ENCODE measurements at places on chromosomes 1 and 21.

DNA sequence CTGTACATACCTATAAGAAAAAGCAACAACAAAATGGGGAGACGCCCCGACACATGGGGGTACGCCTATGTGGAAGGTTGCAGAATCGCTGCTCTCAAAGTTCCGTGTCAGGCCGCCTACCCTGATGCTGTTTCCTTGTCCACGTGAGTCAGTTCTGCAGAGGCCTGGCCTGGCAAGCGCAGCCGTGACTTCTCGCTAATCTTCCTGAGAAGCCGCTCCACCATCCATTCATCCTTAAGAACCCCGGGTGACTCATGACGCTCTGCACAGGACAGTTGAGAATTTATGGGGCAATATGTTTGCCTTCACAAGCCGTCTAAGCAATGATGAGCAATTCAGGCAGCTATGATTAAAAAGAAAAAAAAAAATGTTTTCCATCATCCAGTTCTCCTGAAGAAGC, 122.3 kb upstream of the TMPRSS2 start:
- no peak for DNase-seq

DNA sequence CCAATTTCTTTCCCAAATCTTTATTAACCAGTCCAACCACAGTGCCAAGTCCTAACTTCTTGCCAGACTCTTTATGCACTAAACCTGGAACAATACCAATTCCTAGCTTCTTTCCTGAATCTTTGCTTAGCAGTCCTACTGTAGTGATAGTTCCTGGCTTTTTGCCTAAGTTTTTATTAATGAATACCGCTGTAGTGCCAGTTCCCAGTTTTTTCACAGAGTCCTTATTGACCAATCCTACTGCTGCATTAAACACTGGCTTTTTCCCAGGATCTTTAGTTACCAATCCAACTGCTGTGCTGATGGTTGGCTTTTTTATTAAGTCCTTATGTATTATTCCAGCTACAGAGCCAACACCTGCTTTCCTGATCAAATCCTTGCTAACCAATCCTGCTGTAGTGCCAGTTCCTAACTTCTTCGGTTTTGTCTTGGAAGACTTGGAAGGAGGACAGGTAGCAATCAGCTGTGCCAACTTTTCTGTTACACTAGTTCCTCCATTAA, 80.8 kb downstream of the ASH1L start:
- DNase-seq, result no peak

DNA sequence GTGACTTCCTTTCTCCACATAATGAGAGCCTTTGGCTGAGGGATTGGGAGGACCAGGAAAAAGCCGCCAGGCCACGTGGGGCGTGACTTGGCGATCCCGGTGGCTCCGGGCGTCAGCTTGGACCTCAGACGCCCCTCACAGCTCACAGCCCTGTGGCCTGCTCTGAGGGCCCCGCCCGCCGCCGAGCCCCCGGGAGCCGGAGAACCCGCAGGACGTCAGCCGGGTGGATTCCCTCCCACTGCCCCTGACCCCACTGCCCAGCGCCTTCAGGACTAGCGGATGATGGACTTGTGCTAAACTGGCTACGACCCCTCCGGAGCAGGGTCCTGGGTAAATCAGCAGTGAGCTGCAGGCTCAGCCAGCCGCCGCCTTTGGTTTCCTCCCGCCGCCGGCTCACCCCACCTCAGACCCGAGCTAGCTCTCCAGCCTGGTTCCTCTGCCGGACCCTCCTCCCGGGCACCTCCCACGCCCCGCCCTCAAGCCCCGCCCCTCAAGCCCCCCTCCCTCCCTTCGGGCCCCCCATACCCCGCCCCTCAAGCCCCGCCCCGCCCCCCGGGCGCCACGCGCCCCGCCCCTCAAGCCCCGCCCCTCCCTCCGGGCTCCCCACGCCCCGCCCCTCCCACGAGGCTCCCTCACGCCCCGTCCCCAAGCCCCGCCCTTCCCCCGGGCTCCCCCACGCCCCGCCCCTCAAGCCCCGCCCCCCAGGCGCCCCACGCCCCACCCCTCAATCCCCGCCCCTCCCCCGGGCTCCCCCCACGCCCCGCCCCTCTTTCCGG, 10.0 kb upstream of the FAAP20 start:
- DNase-seq, result no peak

DNA sequence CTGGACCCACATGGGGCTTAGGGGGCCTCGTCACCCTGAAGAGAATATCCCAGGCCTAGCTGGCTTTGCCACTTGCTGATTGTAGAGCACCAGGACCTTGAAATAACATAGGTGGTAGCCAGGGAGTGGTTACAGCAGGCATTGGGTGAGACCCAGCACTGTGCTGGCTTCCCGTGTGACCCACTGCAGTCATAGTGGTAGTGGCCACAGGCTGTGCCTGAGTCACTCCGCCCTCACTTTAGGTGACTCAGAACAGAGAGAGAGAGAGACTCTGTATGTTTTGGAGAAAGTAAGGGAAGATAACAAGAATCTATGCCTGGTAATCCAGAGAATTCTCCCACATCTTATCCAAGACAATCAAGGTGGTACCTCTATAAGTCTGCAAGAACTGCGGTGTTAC, 98.7 kb upstream of the LHX8 start:
- no peak for DNase-seq

- no peak for DNase-seq
These were observed 43.8 kb upstream of the BEND5 start for GRCh38 chr1:48820491-48820890.

DNA sequence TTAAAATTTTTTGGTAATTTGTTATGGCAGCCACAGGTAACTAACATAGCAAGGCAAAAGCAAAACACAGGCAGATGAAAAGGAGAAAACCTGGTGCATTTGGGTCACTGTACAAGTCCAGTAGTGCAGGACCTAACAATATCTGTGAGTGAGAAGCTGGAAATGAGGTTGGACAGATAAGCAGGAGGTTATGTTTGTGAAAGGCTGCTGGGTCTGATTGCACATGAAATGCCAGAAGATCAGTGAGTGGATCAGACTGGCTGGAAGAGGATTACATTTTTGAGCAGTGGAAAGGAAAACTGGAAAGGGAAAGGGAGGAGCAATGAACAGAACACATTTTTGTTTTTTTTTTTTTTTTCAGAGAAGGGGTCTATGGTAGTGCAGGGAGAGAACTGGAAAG, 73.6 kb downstream of the CYYR1 start:
- no peak for DNase-seq

DNA sequence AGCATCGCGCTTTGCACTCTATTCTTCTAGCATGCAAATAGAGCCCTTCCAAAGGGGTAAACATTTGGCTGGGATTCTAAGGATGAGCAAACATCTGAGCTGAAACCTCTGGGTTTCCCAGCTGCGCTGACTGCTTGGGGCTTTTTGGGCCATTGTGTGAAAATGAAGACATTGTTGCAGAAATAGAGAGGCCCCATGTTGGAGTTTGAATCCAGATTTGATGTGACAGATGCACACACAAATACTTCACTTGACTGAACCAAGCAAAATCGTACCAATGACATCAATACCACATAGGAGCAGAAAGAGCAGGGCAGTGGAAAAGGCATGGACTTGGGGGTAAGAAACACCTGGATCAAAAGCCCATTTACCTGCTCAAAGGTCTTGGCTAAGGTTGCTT, 144.6 kb upstream of the HMGB4 start:
- DNase-seq, result no peak

GRCh38 chr1:232271991-232272589, 357.8 kb downstream of the SIPA1L2 start:
- no peak for DNase-seq

- DNase-seq, result no peak
These were observed 2.3 kb upstream of the MSTO1 start for GRCh38 chr1:155607708-155608107.

- DNase-seq, result no peak
These were observed 1.1 kb upstream of the DMBX1 start for GRCh38 chr1:46488343-46489168.

DNA sequence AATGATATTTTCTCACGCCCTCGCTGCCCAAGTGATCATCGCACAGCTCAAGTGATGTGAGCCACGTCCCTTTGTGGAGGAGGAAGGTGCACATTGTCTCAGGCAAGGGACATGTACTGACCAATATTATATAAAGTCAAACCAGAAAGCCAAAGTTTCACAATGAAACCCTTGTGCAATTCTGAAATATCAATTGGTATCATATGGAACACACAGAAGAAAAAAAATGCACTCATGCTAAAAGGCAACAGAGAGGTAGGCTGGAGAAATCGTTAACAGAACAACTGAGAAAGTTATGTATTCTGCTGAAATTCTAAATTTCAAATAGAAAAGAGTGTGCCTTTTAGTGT, 1.9 kb downstream of the JAM2 start:
- DNase-seq, result no peak

DNA sequence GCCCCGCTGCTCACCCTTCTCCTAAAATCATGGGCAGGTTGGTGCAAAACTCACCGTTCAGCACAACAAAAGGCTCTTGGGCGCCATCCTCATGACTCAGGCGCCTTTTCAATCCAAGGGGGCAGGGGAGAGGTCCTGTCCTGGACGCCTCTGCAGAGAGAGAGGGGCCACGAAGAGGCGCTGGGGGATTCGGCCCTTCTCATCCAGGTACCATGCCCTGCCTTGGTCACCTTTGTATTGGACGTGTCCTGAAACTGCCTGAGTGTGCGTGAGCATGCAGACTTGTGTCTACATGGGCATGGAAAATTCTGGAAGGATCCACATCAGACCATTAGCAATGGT, 53.5 kb downstream of the SLC37A1 start:
- no peak for DNase-seq

GRCh38 chr1:8670371-8670818, 147.0 kb downstream of the RERE start:
- DNase-seq, result no peak

DNA sequence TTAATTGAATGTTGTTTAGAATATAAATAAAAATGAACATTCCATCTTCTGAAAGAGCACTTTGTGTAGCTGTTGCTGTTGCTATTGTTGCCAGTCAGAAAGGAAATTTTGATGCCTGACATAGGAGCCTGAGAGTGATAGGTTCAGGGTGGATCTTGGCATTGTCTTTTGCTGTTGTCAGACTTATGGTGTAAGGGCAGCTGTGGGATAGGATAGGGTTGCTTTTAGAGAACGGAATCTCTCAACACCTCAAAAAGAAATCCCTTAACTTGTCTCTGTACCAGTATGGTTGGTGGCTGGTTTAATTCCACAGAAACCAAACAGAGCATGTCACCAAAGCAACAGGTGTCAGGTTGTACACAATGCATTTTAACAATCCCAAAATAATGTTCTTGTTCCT, 62.7 kb downstream of the ESRRG start:
- no peak for DNase-seq

DNA sequence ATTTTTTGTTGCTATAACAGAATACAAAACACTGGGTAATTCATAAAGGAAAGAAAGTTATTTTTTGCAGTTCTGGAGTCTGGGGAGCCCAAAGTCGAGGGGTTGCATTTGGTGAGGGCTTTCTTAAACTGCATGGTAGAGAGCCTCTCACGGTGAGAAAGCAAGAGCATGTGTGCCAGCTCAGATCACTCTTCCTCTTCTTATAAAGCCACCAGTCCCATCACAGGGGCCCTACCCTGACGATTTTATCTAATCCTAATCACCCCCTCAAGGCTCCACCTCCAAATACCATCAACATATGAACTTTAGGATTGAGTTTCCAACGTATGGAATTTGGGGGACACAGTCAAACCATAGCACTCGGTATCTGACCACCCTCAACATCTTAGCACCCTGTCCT, 1.0 kb upstream of the STRIP1 start:
- DNase-seq, result no peak

GRCh38 chr1:177273141-177273540, 102.4 kb downstream of the BRINP2 start:
- DNase-seq, result no peak

GRCh38 chr1:160371756-160372155, 4.9 kb downstream of the NHLH1 start:
- no peak for DNase-seq

- no peak for DNase-seq
These were observed 46.4 kb upstream of the BARHL2 start for GRCh38 chr1:90763506-90763905.

DNA sequence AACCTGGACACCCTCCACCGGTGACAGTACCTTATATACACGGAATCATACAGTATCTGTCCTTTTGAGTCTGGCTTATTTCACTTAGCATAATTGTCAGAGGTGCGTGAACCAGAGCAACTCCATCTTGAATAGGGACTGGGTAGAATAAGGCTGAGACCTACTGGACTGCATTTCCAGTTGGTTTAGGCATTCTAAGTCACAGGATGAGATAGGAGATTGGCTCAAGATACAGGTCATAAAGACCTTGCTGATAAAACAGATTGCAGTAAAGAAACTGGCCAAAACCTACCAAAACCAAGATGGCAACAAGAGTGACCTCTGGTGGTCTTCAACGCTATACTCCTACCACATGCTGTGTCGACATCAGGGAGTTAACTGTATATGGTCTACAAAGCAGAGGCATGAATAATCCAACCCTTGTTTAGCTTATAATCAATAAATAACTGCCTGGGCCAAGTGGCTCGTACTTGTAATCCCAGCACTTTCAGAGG, 1.4 kb upstream of the FDPS start:
- no peak for DNase-seq

GRCh38 chr1:235045034-235045690, 83.5 kb downstream of the TOMM20 start:
- no peak for DNase-seq

DNA sequence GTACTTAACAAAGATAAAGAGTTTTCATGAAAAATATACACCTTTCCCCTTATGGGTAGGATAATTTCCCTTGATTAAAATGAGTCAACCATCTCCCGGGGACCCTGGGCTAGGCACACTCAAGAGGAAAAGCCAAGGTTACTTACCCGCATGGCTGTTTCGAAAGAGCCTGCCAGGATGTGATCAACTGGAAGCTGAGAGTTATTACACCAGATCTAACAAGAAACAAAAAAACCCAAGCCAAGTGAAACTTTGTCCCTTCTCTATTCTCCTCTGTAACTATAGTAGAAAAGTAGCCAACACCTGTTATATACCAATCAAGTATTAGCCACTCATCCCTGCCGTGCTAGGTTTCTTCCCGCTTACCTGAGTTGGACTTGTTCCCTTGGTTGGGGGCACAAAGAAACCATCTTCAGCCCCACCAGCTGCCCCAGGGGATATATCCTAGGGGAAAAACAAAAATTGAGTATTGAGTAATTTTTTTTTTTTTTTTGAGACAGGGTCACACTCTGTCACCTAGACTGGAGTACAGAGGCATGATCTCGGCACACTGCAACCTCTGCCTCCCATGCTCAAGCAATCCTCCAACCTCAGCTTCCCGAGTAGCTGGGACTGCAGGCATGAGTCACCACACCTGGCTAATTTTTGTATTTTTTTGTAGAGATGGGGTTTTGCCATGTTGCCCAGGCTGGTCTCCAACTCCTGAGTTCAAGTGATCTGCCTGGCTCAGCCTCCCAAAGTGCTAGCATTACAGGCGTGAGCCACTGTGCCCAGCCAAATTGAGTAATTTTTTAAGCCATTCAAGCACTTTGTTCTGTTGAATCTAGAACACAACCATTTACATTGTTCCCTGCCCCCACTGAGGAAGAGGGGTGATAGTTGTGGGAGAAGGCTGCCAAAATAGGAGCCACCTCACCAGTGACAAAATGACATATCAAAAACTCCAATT, 8.4 kb upstream of the PEX19 start:
- no peak for DNase-seq

Measured in stimulated activated CD8-positive, alpha-beta memory T cell treated with anti-CD3 and anti-CD28 coated beads, Interleukin-7, amount 100 ng/mL, for 1 hour (primary cell).